ENCODE measurements at places on chromosomes 11 and 22.

- DNase-seq: no peak
Observed at GRCh38 chr22:24180316-24181087, 785 bp upstream of the SUSD2 start.

DNA sequence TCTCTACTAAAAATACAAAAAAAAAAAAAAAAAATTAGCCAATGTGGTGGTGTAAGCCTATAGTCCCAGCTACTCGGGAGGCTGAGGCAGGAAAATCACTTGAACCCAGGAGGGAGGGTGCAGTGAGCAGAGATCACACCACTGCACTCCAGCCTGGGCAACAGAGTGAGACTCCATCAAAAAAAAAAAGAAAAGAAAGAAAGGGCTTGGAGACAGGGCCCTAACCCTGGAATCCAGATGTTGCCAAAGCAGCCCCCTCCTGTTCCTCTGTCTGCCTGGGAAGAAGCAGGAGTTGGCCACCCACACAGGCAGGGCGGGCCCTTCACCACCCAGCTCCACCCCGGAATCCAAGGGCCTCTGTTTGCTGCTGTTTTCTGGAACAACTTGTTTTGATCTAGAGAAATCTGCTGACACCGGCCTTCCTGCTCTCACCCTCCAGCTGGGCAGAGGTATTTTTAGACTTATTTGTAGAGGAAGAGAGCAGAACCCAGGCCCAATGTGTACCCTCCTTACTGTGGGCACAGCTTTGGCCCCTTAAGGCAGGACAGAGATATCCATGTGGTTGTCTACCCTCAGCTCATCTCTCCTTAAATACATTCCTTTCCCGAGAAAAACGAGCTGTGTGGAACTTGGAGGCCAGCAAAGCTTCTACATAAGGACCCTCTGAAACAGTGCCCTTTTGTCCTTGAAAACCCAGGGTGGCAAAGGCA lies 2.7 kb upstream of the NEAT1 start:
- DNase-seq: peak; percentile 45

DNA sequence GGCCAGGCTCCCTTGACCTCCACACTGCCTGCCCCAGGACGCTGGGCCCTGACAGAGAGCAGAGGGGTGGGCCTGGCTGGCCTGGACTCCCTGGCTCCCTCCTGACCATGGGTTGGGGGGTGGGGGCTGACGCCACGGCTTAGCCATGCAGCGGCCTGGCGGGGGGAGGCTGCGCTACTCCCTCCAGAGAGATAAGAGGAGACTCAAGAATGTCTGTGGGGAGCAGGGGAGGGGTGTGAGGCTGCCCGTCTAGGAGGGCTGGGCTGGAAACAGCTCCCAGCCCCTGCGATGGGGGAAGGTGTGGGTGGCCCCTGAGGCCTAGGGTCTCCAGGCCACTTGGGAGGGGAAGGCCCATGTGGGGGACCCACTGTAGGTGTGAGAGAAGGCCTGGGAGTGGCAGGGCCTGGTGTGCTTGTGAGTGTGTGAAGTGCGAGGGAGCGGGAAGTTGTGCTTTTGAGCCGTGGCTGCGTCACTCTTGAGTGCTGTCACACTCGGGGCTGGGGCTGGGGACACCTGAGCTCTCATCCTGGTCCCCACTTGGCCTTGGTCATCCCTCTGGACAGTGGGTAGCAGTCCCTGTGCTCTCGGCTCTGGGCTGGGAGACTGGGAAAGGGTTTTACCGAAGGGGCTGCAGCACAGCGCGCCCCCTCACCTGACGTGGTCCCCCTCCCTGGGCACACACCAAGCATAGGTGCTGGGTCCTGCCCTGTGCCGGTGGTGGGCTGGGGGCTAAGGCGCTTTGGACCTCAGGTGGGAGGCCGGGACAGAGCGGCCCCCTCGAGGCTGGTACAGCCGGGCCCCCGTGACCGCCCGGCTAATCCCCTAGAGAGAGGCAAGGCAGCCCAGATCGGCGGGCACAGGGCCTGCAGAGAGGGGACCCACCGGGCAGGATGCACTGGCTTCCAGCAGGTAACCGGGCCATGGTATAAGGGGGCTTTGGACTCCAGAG lies 2.4 kb downstream of the MYRF start:
- DNase-seq: no peak

DNA sequence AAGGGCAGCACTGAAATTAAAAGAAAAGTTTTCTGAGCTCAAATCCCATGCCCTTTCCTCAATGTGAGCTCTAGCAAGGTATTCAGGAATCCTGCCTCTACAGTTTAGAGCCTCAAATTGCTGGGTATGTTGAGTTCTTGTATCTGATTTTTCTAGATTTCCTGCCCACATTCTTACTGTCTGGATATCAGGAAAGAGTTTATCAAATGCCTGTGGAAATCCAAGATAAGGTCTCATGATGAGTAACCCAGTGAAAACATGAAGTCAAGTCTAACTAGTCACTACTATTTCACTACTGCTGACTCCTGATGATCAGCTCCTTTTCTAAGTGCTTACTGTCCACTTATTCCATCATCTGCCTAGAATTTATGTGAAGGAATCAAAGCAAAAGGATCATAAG lies 29.8 kb downstream of the LIMK2 start:
- DNase-seq: no peak

GRCh38 chr11:64881476-64881875 lies 3.1 kb upstream of the EHD1 start:
- DNase-seq: no peak

DNA sequence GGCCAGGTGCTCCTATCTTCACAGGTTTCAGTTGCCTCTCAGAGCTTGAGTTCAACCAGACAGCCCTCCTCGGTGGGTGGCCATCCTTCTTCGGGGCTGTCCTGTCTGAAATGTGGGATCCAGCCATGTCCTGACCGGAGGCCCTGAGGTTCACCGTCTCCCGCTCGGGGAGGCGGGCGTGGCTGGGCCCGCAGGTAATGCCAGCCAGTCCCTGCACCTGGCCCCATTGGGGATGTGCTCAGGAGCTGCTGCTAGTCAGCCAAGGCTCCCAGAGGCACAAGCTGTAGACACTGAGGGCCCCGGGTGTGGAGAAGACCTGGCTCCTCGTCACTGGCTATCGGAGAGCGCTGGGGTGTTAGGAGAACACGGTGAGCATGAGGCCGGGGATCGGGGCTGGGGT lies 32.6 kb downstream of the TSPAN4 start:
- no peak for DNase-seq

GRCh38 chr22:29103121-29103520 lies 30.3 kb downstream of the KREMEN1 start:
- DNase-seq: no peak

GRCh38 chr22:43226377-43227238 lies 39.7 kb upstream of the TTLL12 start:
- DNase-seq: no peak

GRCh38 chr11:111909378-111909777 lies 2.2 kb downstream of the CRYAB start:
- DNase-seq: no peak

DNA sequence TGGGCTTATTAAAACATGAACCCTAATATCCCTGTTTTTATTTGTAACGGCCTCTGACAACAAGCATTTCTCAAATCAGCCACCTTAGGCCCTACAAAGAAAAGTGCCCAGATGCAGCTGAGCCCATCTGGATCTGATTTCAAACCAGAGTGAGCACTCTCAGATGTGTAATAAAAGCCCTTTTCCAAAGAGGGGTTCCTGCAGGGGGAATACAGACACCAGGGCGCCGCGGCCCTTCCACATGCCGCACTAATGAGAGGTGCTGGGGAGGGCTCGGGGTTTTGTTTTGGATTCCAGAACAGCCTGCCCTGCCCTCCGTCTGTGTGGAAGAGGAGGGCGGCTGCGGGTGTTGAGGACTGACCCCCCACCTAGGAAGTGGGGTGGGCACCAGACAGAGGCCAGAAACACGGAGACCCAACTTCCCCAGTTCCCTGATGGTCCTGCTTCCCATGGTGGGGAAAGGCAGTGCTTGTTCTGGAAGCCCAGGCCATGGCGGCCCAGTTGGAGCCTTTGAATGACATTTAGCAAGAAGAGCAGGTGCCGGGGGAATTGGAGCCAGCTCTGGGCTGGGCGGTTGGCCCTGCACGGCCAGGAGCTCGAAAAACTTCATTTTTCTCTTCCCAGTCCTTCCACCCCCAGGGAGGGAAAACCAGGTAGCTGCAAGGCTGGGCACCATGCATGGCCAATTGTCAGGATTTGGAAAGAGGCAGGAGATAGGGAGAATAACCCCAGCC lies 63.7 kb downstream of the MACROD1 start:
- no peak for DNase-seq

DNA sequence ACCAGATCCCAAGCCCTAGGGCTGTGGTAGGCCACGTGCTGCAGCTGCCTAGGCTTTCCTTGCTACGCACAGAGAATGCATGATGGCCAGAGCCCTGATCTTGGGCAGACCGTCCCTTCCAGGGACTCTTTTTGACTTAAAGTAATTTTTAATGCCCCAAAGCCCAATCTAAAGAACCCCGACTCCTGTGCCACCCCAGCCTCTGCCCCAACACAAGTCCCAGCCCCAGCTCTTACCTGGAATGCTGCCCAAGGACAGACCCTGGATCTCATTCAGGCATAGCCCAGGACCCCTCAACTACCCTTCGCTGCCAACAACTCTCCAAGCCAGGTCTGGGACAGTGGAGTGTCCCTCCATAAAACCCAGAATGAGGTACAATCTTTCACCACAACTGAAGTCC lies 211.7 kb upstream of the B3GAT1 start:
- no peak for DNase-seq

- DNase-seq: no peak
Observed at GRCh38 chr11:103338621-103339484, 229.6 kb downstream of the DYNC2H1 start.

- peak; percentile 31 for DNase-seq
Observed at GRCh38 chr22:44281768-44282637, 30.7 kb downstream of the SHISAL1 start.

DNA sequence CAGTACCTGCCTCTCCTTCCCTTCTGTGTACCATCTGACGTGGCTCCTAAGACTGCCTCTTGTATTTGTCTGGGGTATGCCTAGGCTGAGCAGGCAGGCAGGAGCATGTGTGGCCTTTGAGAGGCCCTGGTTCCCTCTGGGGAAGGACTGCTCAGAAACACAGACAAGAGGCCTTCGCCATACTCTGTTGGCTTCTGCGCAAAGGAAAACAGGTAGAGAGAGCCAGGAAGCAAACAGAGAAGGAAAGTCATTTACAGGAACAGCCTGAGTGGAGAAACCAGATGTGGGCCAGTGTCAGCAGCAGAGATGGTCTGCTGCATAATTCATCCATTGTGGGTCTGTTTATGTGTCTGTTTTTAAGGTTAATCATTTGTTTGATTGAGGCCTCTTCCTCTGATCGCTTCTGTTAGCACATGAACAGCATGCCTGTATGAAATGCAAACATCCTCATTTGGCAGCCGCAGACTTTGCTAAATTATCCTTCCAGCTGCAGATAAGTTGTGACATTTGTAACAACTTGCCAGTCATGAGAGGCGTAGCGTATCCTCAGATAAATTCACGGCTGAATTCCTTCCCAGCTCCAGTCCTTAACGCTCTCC lies 119.4 kb downstream of the GALNT18 start:
- peak; percentile 68 for DNase-seq

DNA sequence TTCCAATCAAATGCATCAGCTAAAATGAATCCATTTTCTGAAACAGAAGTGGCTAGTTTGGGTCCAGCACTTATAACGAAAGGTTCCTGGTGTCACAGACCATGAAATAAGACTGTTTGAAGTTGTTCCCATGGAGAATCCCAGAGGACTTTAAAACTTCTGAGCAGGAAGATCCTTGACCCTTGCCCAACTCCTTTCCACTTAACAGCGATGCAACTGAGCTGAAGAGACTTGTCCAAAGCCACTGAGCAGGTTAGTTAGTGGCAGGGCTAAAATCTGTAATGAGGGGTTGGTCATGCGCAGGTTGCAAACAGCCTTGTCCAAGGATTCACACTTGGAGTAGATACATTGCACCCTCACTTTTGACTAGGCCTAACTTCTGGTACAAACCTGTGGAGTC lies 1.3 kb downstream of the RAB38 start:
- DNase-seq: no peak

- no peak for DNase-seq
Observed at GRCh38 chr11:113023986-113024385, 62.8 kb downstream of the NCAM1 start.

DNA sequence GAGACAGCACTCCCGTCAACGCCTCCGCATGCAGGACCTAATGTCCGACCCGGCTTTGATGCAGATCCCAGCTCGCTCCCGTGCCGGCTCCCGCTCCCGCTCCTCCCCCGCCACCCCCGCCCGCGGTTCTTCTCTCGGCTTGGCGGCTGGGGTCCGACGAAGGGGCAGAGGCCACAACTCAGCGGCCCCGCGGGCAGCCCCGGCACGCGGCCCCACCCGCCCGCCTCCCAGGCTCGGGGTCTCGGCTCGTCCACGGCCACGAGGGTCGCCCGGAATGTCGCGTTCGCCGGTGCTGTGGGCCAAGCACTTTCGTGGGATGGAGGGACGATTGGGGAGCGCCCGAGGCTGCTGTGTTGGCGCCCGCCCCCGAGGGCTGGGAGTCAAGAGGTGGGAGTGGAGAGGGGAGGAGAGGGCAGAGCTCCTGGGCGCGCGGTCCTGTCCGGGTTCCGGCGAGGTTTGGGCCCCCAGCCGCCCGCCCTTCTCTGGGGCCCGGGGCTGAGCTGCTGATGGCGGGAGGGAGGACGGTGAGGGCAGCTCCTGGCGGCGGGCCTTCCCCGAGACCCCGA lies 5.3 kb upstream of the TBX1 start:
- no peak for DNase-seq

GRCh38 chr11:125132071-125132470 lies 20.6 kb upstream of the TMEM218 start:
- DNase-seq: no peak

GRCh38 chr11:27294654-27295053 lies 68.4 kb downstream of the CCDC34 start:
- peak; percentile 57 for DNase-seq

DNA sequence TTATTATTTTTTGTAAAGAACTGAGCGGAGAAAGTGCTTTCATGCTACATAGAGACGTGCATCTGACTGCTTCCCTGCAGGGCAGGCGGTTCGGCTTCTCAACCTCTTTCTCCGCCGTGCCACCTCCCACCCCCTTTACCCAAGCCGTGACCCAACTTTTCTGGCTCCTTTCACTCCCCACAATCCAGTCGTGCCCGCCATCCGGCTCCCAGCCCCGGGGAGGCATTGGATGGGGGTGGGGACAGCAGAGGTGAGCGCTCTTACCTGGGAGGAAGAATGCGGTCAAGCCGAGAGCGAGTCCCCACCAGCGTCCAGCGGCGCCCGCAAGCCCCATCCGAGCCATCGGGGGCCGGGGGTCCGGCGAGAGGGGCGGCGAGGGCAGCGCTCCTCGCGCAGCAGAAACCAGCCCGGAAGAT lies 781 bp downstream of the NECTIN1 start:
- no peak for DNase-seq

GRCh38 chr11:2355000-2355644 lies 22.0 kb upstream of the CD81 start:
- no peak for DNase-seq

GRCh38 chr11:126589492-126589803 lies 234.0 kb downstream of the ST3GAL4 start:
- no peak for DNase-seq
